CD8-positive, alpha-beta memory T cell (primary cell): ENCODE measurements at places on chromosomes 12 and 14.

GRCh38 chr12:93100610-93101009 is 171.5 kb upstream of the EEA1 start:
- no peak for DNase-seq

GRCh38 chr12:89101440-89101839 is 250.9 kb downstream of the DUSP6 start:
- no peak for DNase-seq

DNA sequence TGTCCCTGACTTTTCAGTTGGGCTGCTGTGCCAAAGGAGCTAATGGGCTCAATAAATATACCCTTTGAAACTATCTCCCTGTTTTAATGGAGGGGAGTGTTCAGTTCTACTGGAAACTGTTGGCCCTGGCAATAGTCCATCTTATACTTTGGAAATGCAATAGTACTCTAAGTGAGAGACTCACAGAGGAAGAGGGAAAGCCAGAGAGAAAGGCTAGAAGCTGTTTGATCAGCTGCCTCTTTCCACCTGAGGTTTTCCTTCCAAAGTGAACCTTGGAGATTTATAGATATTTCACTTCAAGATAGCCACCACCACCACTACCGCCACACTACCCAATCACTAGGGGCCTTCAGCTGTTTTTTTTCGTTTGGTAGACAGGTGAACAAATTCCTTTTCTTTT is 93.6 kb upstream of the CCDC91 start:
- DNase-seq, result no peak

DNA sequence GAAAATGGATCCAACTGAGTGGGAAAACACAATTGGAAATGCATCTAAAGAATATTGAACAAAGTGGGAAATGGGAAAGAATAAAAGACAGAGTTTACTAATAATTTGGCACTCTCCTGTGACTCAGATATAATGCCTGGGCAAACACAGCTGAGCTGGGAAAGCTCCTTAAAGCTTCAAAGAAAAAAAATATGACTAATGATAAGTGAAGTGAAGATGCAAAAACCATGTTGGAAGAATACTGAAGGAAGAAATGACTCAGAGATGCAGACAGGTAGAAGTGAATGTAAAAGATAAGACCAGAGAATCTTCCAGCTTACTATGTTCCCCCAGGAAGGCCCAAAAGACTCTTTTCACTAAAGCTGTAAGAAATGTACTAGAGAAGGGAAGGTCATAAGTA is 62.4 kb upstream of the FOXG1 start:
- no peak for DNase-seq

GRCh38 chr14:55220230-55220629 is 28.8 kb upstream of the DLGAP5 start:
- no peak for DNase-seq

DNA sequence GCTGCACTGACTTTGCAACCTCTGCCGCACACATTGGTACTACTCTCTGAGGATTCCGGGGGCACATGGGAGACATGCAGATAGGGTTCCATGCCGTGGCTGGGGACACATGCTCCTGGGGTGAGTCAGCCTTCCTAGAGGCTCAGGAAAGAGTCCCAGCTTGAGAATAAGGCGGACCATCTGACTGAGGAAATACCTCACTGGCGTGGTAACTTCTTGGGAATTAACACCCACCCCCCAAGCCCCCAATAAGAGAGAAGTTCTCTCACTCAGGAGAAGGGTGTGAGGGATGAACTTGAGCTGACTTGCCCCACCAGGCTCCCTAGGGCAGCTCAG is 23.2 kb downstream of the PLXNC1 start:
- DNase-seq, result no peak

GRCh38 chr14:65287264-65288131 is 125.0 kb upstream of the FUT8 start:
- peak; percentile 66 for DNase-seq

DNA sequence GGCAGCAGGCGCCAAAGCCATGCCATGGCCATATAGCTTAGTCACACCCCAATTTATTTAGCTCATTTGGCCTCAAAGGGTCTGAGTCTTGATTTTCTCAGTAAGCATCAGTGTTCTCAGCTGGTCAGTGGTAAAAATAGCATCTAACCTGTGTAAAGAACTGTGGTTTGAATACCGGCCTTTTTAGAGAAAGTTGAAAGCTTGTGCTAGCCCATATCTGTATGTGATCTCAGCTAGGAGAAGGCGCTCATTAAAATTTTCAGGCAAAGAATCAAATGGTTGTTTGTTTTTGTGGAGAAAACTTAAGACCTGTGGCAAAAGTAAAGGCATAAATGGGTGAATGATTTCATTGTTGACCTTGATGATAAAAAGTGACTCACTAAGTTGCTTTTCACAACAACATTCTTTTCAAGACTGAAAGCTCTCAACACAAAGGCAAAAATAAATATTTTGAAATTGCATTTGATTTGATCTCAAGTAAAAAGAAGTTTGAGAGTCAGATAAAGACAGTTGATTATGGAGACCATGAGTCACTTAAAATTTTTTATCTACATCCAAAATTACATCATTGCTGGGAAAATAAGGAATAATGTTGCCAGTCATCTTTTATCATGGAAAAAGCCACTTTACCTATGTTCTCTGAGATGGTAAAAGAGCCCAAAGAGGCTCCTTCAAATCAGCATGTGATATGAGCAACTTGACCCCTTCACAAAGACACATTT is 128.5 kb upstream of the RGS6 start:
- no peak for DNase-seq

GRCh38 chr14:64238049-64238448 is 56.1 kb downstream of the ESR2 start:
- DNase-seq, result no peak

DNA sequence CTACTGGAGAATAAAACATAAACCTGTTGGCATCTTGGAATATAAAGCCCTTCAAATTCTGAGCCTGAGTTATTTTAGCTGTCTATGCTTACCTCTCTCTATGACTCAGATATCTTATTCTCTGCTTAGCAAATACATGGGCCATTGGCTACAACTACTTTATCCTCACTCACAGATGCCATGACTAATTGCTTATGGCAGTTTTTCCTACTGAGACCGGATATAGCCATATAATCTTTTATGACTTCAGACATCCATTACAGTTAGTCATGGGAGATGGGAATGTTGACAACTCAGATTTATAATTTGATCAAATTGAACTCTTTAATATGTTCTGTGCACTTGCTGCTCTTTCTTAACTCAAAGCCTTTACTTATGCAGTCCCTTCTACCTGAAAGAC is 502.4 kb upstream of the ATP2B1 start:
- no peak for DNase-seq

DNA sequence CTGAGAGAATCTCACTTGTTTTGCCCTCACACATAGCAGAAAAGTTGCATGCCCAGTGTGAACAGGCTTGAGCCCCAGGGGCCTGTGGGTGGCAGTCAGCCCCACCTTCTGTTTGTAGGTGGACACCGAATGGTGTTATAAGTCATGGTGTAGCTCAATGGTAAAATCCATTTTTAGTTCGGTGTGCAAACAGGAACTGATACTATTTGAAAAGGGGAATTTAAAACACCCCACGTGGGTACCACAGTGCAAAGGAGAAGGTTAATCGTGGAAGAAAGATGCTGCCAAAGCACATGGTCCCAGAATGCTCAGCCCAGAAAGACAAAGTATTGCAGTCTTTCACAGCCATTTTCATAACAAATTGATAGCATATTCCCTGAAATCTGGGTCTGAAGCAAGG is 71.8 kb upstream of the GZMB start:
- DNase-seq, result no peak

DNA sequence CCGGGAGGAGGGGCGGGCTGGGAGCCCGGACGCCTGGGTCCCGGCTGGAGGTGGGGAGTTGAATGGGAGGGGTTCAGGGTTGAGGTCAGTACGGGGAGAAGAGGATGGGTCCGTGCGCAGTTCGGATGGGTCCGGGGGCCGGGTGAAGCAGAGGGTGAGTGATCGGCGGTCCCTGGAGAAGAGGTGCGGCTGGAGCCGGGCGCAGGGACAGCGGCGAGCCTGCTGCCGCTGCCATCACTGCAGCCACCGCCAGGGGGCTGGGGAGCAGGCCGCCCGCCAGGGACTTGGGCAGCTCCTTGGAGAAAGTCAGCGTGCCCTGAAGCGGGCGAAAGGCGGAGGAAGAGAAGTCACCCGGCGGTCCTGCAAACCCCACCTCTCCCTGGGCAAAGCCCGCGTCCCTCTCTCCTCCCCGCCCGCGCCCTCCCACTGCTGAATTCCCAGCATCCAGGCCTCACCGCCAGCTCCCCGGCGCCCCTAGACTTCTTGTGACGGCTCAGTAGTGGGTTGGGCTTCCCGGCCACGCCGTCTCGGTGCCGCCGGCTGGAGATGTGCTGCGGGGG is 6.0 kb upstream of the GPR84 start:
- no peak for DNase-seq

- no peak for DNase-seq
These were observed 77.8 kb downstream of the PDE6H start for GRCh38 chr12:15050659-15051058.

DNA sequence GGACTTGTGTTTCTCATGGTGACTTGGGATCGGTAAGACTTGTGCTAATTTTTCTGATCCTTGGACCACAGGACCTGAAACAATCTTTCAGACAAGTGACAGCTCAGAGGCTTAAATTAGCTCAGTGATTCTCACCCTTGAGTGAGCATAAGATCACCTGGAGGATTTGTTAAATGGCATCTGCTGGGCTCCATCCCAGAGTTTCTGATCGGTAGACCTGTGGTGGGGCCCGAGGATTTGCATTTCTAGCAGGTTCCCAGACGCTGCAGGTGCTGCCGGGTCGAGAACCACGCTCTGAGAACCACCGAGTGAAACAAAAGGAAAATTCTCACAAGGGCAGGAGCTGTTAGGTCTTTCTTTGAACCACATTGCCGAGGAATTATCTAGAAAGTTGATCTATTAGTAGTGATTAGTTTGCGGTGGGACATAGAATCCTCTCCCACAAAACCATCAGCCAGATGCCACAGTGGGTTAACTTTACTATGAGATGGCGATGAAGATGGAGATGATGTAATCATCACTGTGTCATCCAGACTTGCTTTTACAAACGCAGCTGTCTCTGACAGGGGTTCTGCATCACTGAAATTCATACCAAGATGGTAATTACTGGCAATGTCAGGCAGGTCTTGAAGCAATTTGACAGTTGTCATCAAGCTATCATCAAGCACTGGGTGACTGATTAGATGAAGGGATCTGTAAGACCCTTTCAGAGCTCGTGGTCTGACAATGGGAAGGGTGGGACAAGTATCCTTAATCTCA is 184.0 kb downstream of the AACS start:
- no peak for DNase-seq

DNA sequence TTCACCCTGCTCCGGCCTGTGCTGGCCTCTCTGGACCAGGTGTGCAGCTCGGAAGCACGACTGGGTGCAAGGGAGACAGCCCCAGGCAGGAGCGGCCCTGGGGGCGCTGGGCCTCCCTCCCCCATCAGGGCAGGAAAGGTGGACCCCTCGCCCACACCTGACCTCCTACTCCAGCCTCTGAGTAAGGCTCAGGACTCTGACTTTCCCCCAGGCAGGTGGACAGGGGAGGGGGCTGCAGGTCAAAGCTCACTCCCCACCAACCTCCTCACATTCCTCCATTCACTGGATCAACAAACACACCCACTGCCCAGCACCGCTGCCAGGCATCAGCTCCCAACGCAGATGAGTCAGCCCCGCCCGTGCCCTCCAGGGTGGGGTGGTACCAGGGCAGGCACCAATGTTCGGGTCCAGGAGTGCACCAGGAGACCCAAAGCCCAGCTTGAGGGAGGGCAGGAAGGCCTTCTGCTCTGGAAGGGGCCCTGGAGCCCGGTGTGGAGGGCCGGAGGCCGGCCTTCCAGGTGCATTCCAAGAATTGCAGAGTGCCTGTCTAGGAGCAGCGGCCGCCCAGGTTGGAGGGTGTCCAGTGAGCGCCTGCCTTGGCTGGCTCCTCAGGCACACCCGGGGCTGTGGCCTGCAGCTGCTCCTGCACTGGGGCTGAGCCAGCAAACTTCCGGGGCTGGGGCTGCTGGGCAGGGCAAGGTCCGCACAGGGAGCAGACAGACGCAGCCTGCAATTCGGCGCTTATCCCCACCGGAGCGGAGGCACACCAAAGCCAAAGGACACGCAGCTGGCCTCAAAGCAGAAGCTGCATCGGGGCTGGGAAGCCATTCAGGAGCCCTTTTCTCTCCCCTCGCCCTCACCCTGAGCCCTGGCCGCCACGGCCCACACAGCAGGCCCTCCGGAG is 1.6 kb upstream of the INF2 start:
- DNase-seq, result no peak

- no peak for DNase-seq
These were observed 161.1 kb upstream of the FBXO33 start for GRCh38 chr14:39593377-39593776.

- DNase-seq, result no peak
These were observed 8.0 kb upstream of the LGMN start for GRCh38 chr14:92756446-92756845.

- no peak for DNase-seq
These were observed 120.1 kb upstream of the FZD10 start for GRCh38 chr12:130041983-130042812.

DNA sequence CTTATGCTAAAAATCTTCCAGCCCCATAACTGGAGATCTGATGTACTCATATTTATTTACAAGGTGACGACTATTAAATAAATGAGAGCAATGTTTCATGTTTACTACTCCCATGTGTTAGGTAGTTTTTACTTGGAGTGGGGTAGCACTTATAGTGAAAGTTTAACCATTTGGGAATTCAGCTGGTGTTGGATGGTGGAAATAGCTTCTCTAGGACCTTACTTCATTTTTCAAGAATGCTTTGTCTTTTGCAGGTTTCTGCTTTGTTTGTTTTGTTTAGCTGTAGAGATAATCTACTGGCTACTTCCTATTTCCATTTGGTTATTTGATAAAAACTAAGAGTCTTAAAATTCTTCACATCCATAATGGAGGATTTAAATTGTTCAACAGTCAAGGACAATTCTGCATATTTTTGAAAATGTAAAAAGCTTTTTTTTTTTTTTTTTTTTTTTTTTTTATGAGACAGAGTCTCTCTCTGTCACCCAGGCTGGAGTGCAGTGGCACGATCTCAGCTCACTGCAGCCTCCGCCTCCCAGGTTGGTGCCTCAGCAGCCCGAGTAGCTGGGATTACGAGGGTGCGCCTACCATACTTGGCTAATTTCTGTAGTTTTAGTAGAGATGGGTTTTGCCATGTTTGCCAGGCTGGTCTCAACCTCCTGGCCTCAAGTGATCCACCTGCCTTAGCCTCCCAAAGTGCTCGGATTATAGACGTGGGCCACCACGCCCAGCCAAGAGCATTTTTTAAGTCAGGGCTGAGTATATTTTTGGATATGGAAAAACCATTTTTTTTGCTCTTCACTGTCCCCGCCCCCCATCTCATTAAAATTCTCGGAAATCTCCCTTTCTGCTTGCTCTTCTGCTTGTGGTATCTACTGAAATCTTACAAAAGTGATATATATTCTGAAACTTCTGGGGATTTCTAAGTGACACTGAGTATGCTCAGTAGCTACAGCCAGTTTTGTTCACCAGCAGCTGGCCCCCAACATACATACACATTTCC is 1.4 kb upstream of the ABCD2 start:
- peak; percentile 48 for DNase-seq
